Activated naive CD8-positive, alpha-beta T cell treated with anti-CD3 and anti-CD28 coated beads, Interleukin-2, amount 10 ng/mL, durations not matched to agents 7 days and 5 days (primary cell): ENCODE measurements at places on chromosomes 3 and 15.
A peak's percentile ranks its signal among the peaks of the same experiment; 100 is the strongest.

DNA sequence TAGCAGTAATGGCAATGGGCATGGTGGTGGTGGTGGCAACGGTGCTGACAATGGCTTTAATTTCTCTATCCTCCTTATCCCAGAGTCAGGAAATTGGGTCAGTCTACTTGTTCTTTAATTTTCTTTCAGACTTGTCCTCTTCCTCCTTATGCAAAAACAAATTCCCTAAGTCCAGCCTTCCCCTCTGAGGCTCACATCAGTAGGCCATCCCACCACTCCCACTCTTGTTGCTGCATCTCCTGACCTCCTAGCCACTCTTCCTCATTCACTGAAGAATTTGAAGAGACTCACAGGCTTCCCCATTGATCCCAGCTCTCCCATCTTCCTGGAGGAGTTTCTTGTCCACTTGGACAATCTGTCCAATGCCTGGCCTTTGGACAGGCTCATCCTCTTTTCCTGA, 19.9 kb downstream of the DNAJB8 start:
- no peak for DNase-seq

DNA sequence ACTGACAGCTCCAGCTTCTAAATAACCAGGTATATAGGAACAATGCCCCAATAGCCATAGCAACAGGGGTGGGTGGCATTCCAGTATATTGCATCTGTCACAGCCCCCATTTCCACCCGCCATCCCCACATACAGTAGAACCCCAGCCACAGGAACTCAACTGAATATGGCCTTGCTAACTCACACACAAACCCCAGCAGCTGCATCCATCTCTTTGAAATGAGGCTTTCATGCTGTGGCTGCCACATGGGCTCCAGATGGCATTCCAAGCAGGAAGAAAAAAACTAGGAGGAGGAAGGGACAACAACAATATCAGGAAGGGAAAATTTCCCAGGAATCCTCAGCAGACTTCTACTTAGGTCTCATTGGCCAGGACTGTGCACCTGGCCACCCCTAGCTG, 54.6 kb downstream of the CCR3 start:
- no peak for DNase-seq

GRCh38 chr15:36406911-36407310, 172.5 kb upstream of the CDIN1 start:
- DNase-seq: no peak

GRCh38 chr3:194967151-194968117, 281.8 kb downstream of the FAM43A start:
- DNase-seq: no peak

GRCh38 chr3:150449169-150449721, 41.1 kb downstream of the TSC22D2 start:
- DNase-seq: no peak

DNA sequence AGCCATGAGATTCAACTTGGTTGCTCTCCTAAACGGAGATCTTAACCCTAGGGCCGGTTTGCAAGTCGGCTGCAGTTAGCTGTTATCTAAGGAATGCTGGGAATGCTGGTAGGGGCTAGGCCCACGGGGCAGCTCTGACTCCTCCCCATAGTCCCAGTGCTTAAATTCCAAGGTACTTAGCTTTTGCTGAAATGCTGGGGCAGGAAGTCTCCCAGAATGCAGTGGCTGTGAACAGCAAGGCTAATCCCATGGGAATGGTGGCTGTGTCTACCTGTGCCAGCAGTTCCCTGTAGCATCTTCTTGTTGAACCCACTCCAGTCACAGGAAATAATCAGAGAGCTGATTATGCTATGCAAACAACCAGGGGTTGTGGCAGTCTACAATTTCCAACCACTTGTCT, 102.5 kb upstream of the TJP1 start:
- DNase-seq: no peak

DNA sequence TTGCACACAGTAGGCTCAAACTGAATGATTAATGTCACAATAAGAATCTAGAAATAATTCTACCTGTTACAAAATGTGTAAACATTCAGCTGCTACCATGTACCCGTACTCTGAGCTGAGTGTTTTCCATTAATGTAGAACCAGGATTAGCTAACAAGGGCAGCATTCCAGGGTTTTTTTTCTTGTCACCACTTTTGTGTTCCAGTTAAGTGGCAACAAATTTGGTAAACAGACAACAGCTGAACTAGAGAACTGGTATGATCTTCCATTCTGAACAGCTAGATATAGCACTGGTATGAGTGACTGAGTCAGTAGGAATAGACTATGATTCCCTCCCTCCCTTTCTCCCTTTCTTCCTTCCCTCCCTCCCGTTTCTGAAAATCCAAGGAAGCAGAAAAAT, 229.4 kb downstream of the CD47 start:
- no peak for DNase-seq

GRCh38 chr3:116140100-116140689, 305.1 kb downstream of the LSAMP start:
- no peak for DNase-seq

- no peak for DNase-seq
Observed at GRCh38 chr15:89104172-89104564, 15.9 kb downstream of the ABHD2 start.

DNA sequence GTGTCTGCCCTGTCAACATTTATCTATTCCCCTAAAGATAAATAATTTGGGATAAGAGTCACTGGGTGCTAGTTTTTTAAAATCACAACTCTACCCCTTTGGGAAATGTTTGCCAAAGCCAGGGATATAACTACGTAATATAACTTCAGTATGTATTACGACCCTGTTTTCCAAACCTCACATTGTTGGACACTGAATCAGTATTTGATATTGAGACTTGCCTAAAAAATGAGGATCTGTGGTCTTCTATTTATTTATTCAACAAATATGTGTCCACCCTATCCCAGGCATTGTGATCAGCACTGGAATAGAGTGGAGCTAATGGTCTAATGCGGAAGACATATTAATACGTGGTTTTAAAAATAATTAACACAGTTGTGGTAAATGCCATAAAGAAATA, 4.5 kb upstream of the MGA start:
- no peak for DNase-seq

DNA sequence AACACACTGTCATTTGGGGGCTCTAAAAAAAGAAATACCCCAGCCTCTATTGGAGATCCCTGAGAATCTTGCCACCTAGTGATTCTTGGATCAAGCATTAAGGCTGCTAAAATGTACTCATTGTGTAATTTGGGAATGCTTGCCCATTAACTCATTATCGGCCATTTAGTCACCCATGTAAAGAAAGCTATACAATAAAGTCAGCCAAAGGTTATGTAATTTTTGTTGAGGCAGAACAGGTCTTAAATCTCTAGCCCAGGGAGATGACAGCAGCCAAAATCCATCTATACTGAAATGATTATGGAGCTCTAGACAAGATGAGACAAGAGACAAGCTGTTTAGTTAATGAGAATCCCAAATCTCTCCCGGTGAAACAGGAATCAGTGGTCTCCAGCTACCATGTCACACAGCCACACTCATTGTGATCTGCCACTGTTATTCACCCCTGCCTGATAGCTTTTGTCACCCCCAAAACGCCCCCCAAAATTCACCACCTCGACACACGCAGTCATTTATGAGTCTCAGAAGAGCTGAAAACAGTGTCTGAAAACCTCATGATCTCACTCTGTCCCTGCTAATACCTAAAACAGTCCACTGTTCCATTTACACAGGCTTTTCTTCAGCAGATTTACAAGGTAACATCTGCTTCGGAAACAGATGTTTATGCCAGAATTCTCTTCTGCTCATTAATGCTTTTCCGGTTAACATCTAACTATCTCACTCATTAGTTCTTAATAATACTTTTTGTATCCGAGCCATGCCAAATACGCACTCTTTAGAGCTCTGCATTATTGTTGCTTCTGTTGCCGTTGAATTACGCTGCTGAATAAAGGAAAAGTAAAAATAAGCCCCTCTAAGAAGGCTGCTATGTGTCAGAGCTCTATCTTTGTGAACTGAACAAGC, 138.5 kb downstream of the RORA start:
- DNase-seq: no peak

GRCh38 chr3:88283242-88283592, 133.5 kb downstream of the C3orf38 start:
- DNase-seq: no peak

GRCh38 chr3:170295586-170295985, 61.9 kb upstream of the SKIL start:
- DNase-seq: no peak

DNA sequence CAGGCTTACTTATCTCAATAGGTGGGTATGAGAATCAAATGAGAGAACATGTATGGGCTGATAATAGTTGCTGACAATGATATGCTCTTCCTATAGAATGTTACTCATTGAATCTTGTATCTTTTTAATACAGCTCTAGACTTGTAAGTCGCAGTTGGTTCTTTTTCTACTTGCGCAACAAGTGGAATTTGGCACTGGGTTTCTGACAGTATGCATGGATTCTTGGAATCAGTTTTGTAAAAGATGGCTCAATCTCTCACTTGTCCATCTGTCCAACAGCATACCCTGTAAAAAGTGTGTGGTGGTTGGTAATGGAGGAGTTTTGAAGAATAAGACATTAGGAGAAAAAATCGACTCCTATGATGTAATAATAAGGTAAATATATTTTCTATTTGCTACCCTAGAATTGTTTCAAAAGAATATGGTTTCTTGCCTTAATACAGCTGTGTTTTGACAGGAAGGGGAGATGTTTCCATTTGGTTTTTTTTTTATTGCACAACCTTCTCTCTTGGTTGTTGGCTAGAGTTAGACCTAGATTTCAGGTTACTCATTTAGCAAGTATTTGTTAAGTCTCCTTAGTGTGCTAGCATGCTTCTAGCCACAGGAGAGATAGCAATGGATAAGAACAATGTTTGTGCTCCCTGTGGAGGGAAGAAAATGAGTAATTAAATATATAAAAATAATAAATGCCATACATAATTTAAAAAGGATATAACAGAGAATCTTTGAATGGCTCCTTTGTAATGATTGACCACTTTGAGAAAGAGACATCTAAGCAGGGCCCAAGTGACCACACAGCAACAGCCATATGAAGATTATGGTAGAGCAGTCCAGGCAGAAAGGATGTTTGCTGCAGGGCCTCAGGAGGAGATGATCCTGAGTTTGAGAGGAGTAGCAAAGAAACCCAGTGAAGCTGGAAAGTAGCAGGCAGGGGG, 21.8 kb downstream of the ST3GAL6 start:
- no peak for DNase-seq

- DNase-seq: no peak
Observed at GRCh38 chr3:67289626-67290025, 291.5 kb downstream of the KBTBD8 start.

GRCh38 chr3:133138017-133138416, 99.8 kb downstream of the TMEM108 start:
- no peak for DNase-seq

DNA sequence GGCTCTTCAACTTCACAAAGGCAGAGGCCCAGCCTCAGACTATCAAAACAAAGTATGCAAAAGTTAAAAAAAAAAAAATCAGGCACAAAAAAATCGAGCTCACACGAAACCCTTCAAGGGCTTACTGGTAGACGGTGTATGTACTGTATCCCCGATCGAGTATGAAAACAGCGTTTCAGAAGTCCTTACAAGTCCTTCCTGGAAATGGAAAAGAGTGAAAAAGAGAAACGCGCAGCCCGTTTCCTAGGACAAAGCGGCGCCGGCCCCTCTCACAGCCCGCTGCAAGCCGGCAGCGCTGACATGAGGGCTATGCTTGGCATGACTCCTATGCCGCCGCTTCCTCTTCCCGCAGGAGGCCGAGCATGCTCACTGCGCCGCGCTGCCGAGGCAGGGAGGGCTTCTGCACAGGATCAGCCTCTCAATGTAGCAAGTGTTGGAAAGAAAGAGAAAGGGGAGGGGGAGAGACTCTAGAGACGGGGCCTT, at the start of gene VGLL4:
Gene VGLL4, minus strand, starts transcription at position 311 of the 483 bp plus-strand sequence. CDS start 397 bp downstream, outside the sequence.
- DNase-seq: peak; percentile 75

GRCh38 chr3:50559702-50560101, 7.8 kb downstream of the C3orf18 start:
- DNase-seq: no peak

DNA sequence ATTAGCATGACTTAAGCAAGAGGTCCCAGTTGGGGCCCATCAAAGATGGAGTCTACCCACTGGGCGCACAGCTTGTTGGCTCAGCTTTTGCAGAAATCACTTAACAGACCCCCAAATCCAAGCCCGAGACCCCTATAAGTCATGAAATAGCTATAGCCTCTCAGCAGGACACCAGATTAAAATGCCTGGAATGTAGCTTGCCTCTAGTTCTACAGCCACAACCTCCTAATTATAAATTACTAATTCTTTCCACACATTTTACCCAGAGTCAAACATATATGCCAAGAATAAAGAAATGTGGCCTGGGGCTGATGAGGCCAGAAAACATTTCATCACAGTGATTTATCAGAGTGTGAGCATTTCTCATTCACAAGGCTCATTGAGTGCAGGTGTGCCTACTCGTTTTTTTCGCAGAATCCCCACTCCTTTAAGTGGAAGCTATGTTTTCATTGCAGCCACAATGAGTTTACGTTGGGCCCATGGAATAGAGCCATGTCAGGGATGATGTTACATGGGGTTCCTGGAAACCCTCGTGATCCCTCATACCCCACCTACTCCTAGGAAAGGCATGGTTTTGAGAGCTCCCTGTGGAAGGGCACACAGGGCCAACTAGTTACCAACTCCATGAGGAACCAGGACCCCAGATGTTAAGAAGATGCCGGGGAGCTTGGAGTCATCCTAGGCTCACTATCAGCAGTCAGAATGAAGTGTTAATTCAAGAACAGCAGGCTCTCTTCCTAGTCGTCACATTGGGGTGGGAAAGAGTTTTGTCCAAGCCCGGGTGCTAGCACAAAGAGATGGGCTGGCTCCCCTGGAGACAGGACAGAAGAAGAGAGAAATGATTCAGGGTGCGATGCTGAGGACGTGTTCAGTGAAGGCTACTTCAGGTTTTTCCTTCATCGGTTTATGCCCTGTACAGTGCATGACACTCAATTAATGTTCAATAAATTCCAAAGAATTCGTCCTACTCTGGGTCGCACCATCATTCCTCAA, 90.2 kb upstream of the ABHD17C start:
- no peak for DNase-seq

GRCh38 chr3:54962200-54962599, 34.3 kb upstream of the LRTM1 start:
- no peak for DNase-seq

- DNase-seq: no peak
Observed at GRCh38 chr15:71811036-71811736, 832 bp downstream of the NR2E3 start.

GRCh38 chr15:94026458-94027304, 204.7 kb upstream of the MCTP2 start:
- DNase-seq: no peak
